ENCODE measurements at places on chromosomes 16 and 17.

DNA sequence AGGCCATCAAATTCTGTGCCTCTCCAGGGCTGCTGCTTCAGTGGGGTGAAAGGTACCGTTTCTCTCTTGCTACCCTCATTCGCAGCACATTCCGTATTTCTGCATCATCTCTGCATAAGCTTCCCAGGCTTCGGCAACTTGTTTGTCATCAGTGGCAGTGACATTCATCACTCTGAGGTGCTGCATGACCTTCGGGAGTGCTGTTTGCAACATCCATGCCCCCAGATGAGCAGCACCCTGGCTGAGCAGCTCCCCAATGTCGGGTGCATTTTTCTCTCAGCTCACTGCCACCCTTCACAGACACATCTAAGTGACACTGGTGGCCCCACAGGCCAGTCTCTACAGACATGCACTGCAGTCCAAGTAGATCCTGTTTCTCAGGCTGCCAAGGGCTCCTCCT, 3.8 kb downstream of the CREBBP start:
- no peak for DNase-seq

- DNase-seq = no peak
These were observed 62.6 kb upstream of the RASL10B start for GRCh38 chr17:35668802-35669201.

DNA sequence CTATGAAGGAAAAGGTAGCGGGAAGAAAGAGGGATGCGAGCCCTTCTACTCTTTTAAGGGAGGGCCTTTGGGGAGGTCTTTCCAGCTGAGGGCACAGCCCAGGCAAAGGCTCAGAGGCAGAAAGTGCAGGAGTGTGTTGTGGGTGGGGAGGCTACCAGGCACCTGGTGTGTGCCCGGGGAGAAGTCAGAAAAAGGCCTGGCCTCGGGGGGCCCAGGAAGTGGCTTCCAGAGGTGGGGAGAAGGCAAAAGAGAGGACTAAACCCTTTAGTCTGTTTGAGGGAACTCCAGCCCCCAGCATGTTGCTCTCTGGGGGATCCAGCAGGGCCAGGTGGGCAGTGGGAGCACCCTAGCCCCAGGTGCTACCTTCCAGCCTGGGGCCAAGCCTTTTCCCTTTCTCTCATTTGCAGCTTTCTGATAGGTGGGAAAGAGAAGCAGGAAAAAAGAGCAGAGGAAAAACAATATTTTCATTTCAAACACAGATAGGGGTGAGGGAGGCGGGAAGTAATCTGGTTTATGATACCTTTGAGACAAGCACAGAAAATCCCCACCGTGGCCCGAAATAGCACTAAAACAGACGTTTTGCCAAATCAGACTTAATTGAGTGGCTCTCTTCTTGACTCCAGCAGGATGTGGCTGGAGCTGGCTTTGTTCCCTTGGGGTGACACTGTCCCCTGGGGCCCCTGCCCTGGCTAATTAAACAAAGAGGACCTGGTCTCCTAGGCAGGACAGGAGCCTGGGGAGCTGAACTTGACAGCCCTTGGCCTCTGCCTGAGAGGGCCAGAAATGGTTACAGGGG, 10.4 kb downstream of the RAI1 start:
- DNase-seq = peak; percentile 63

DNA sequence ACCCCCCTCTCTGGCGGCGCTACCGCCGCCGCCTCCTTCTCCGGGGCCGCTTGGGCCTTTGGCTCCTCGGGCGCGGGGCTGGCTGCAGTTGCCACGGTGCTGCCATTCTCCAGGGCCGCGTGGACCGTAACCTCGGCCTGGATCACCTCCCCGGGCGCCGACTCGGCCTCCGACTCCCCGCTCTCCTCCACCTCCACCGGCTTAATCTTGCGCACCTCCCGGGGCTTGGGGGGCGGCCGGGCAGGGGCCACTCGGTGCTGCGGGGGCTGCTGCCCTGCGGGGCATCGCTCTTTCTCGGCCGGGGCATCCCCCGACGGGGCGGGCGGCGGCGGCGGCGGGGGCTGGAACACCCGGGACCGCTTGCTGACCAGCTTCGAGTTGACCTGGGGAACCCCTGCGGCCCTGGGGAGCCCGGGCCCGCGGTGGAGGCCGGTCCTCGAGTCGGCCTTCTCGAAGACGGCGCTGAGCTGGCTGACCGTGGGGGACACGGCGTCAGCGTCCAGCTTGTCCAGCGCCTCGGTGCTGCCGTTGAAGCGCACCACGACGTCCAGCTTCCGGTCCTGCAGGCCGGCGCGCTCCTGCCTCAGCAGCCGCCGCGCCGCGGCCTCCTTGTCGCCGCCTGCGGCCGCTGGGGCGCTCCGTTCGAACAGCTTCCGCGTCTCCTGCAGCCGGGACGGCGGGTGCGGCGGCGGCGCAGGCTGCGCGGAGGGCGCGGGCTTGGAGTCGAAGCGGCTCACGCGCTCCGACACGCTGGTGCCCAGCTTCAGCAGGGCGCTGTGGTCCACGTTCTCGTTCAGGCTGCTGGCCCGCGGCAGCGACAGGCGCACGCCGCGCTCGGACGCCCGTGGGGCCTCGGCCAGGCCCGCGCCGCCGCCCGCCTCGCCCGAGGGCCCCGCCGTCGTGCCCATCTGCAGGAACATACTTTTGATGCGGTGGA, 792 bp downstream of the PPP1R9B start:
- DNase-seq = peak; percentile 71

All from muscle of leg (tissue), 16 donors.